ENCODE measurements at places on chromosomes 2 and 18.

DNA sequence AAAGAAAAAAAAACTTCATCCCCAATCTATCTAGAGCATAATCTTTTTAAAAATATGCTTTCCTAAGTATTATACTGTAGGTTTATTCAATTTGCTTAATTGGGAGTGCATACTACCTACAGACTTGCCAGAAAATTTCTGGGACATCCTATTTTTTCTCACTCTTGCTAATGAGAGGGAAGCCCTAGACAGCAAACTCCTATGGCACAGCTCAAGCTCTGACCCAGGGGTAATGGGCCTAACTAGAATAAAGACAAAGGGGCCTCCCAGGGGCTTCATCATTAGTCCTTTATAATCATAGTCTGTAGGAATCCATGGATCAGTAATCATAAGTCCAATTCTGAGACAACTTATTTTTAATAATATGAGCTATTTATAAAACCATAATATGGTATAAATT lies 142.6 kb upstream of the ITGA4 start:
- DNase-seq: no peak

- DNase-seq: no peak
Measured at GRCh38 chr18:29271501-29271900, 1094.6 kb upstream of the CDH2 start.

DNA sequence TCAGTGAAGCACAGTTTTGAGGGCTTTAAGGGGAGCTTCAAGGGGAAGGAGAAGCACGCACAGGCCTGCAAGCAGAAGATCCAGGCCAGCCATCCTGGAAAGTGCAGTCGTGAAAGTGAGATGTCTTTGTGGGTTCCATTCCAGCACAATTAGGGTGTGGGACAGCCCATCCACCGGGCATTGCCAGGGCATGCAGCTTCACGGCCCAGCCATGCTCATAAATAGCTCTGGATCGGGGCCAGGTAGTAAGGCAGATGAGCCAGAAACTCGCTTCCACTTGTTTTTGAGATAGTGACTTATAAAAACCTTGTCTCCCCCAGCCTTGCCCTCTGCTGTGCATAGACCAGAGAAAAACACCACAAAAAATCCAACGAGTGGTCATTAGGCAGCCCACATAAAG lies 21.0 kb downstream of the KDSR start:
- no peak for DNase-seq

DNA sequence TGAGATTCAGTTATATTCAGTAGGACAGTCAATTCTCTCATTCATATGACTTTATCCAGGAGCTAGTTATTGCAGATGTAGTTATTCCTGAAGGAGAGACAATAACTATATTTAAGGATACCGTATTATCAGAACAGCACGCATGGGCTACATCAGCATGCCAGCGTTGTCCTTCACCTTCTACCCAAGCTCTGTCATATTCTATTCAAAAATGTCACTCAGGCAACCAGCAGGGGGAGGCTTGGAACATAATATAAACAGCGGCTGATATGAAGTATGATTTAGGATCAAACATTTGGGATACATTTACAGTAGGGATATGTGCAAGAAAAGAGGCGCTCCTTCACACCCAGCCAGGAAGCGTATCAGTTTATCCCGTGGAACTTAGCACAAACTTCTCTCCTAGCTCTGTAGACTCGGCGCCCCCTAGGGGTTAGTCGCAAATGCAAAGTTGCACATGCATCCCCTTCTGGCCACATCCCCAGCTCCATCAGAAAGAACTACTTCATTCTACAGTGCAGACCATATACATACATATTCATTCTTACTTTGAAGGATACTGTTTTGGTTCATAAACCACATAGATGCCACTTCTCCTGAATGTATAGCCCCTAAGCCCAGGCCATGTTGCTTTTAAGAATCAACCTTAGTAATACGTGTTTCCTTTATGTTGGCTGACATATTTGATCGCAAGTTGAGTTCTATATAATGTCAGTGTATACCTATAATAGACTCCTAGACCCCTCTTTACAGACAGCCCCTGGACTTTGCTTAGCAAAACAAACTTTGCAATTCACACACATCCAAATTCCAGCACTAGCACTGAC lies 759.4 kb downstream of the ADCYAP1 start:
- DNase-seq: peak; percentile 3

- no peak for DNase-seq
Measured at GRCh38 chr18:69757733-69758132, 189.9 kb downstream of the CD226 start.

GRCh38 chr2:33000986-33001385 lies 54.2 kb downstream of the LTBP1 start:
- DNase-seq: no peak

DNA sequence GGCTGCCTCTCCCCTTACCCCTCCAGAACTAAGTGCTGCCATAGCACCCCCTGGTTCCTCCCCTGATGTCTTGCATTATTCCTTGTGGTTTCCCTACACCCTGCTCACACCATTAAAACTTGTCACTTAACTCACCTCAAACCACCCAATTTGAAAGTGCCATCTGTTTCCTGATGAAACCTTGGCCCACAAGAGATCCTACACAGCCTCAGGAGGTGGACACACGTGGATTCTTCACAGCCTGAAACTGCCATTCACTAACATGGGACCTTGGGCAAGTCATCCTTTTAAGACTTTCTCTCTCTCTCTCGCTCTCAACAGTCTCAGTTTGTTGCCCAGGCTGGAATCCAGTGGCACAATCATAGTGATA lies 27.5 kb upstream of the FAM124B start:
- no peak for DNase-seq

DNA sequence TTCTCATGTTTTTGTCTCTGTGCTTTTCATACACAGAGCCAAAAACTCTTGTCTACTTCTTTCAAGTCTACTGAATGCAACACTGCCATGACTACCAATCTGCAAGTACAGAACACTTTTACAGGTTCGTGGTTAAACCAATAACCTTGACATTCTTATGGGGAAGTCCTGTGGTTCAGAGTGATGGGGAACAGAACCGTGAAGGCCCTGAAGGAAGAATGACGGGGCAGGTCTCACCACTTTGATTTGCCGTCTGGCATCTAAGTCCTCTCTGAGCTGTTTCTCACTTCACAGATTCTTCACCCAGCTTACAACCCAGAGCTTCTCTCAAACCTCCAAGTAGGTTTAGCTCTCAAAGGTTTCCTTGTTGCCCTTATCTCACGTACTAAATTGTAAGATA lies 117.5 kb upstream of the SNTG2 start:
- no peak for DNase-seq

DNA sequence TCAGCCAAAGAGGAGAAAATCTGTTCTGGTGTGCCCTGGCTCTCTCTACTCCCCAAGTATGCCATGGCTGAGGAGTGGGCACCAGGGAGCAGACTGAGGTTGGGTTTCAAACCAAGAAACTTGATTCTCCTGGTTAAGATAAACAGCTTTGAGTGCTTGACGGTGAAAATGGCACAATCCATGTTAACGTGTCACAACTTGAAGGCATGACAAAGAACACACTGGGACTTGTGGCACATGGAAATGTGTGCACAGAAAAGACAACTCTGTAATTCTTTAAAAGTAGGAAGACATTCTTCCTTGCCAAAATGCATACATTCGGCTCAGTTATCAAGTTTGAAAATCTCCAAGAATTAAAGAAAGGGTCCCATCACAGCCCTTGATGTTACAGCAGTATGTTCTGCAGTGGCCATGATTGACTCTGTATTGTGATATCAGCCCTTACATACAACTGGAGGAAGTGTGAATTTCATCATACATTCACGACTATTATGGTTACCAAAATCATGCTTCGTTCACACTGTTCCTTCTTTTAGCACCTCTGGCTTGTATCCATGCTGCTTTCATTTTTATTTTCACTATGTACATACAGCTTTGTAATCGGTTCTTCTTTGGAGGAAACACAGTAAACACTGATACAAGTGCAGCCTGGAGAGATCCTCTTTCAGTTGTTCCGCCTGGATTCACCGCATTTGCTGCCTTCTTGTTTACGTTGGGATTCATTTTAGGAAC lies 15.6 kb upstream of the ACTG2 start:
- DNase-seq: no peak

GRCh38 chr2:14905571-14905970 lies 273.1 kb downstream of the LRATD1 start:
- DNase-seq: no peak

- no peak for DNase-seq
Measured at GRCh38 chr18:28588884-28589549, 412.1 kb upstream of the CDH2 start.

DNA sequence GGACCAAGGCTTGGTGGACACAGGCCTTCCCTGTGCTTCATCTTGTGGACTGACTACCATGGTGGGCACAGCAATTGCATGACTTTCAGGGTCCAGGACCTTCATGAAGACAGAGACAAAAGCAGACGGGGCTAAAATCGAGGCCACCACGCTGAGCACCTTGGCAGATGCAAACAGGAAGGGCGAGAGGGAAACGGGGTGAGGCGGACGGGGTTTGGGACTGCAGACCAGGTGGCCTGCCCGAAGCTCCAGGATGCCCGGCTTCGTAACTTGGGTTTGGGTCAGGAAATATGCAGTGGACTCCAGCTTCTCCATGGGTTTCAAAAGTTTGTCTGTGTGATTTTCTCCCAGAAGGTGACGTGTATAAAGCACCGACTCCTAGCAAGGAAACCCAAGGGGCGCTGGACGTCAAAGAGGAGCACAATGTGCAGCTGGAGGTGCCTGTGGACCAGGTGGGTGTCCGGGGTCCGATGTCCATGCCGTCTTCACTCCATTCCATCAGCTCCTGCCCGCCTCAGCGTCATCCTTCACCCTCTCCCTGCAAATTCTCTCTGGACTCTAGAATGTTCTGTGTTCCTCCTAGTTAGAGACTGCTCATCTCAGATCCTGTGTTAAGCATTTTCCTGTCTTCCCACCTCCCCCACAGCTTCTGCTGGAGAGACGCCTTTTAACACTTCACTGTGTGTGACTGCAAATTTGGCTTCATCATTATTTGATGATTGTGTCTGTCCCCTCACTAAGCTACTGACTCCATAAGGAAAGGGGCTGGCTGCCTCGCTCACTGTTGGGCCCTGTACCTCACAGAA lies 65.8 kb downstream of the DCDC2C start:
- no peak for DNase-seq

- no peak for DNase-seq
Measured at GRCh38 chr2:101854877-101855276, 136.9 kb upstream of the IL1R2 start.

- no peak for DNase-seq
Measured at GRCh38 chr18:20971886-20972267, 139.7 kb downstream of the ROCK1 start.

GRCh38 chr2:143686585-143687164 lies 557.5 kb downstream of the ARHGAP15 start:
- DNase-seq: no peak

- no peak for DNase-seq
Measured at GRCh38 chr18:2466978-2467377, 104.3 kb downstream of the METTL4 start.

- no peak for DNase-seq
Measured at GRCh38 chr2:162234620-162235462, 8.4 kb downstream of the FAP start.

DNA sequence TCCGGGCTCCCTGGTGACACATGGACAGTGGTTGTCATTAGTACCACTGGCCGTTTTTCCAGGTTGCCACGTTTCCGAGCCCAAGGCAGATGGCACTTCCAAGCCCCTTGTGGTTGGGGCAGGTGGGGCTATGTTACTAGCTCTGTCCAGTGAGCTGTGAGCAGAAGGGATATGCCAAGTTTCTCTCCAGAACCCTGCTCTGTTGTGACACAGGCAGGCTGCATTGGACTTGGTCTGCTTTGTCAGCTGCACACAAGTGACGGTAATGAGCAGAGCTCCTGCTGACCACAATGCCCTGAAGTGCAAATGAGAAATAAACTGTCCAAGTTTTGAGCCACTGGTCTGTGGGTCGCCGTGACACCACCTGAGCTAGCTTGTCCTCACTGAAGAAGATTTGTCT lies 118.8 kb downstream of the GYPC start:
- DNase-seq: no peak

GRCh38 chr18:52054324-52054723 lies 285.7 kb upstream of the DCC start:
- no peak for DNase-seq

DNA sequence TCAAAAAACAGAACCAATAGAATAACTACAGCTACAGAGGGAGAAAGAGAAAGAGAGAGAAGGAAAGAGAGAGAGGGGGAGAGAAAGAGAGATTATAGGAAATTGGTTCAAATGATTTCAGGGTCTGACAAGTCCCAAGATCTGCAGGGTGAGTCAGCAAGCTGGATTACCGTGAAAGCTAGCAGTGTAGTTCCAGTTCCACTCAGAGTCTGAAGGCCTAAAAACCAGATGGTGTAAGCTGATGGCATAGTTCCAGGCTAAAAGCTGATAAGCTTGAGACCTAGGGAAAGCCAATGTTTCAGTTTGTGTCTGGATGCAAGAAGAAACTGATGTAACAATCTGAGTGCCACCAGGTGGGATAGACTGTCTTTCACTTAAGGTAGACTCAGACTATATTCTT lies 397.7 kb downstream of the TRIB2 start:
- DNase-seq: no peak

DNA sequence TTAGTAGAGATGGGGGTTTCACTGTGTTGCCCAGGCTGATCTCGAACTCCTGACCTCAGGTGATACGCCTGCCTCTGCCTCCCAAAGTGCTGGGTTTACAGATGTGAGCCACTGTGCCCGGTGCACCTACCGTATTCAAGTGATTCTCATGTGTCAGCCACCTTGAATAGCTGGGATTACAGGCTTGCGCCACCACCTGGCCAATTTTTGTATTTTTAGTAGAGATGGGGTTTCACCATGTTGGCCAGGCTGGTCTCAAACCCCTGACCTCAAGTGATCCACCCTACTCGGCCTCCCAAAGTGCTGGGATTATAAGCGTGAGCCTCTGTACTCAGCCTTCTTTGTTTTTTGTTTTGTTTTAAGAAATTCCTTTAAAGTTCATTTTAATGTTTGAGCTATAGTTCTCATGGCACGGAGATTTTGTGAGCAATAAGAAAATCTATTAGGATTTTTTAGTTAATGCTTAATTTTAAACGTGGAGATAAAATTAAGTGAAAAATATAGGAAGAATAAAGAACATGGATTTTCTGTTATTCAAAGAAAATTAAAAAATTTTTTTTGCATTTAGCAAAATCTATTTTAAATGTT lies 242.6 kb downstream of the PHLPP1 start:
- no peak for DNase-seq
